ENCODE measurements at places on chromosomes 12 and 14. TPM values are rescaled to one million over a fixed set of nuclear protein-coding genes. Genes with fewer than 3 reads are reported as not detected.

DNA sequence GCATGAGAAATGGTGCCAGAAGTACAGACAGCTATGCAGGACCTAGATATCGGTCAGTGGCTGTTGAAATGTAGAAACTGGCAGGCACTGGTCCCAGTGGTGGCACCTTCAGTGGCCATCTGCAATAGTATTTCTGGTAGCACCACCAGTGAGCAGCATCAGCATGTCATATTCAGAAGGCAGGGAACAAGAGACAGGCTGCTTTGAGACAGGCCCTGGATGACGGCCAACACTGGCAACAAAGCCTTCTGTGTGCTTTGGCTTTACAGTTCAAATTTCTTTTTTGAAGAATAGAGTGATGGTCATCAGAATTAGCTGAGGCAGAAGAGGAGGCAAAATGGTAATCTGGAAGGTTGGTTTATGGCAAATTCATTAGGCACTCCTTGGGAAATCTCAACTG lies 273.4 kb upstream of the SLC16A7 start:
- H3K27me3 ChIP-seq: no peaks in the 10 kb centered on the region
- no peak for DNase-seq
- no peak overlapping the region for H3K27ac ChIP-seq
- H3K4me3 ChIP-seq: no peak overlapping the region
- no peaks in the 10 kb centered on the region for H3K4me1 ChIP-seq

The LMBR1L gene
- total RNA-seq: 35.8 TPM

- H3K4me1 ChIP-seq: no peaks in the 10 kb centered on the region
- H3K36me3 ChIP-seq: no peaks in the 10 kb centered on the region
- peaks cover 30% of the 10 kb centered on the region for H3K27me3 ChIP-seq
- no peak for DNase-seq
Observed at GRCh38 chr12:32532951-32533350, 133.6 kb downstream of the FGD4 start.

GRCh38 chr14:76793956-76794355 lies 18.7 kb downstream of the ANGEL1 start:
- peaks cover 26% of the 10 kb centered on the region for H3K36me3 ChIP-seq
- no peak overlapping the region for H3K27ac ChIP-seq
- no peak overlapping the region for H3K4me3 ChIP-seq
- no peak for DNase-seq
- H3K27me3 ChIP-seq: no peaks in the 10 kb centered on the region

- H3K4me1 ChIP-seq: no peaks in the 10 kb centered on the region
- H3K27me3 ChIP-seq: no peaks in the 10 kb centered on the region
- H3K4me3 ChIP-seq: no peak overlapping the region
- no peaks in the 10 kb centered on the region for H3K36me3 ChIP-seq
- DNase-seq: no peak
Observed at GRCh38 chr12:72995616-72996015, 723.4 kb downstream of the TRHDE start.
